Left forelimb (tissue), 1 donor: ENCODE measurements at places on chromosomes 16 and 17.

GRCh38 chr16:75621170-75621477 lies 2.0 kb downstream of the ADAT1 start:
- no peak for DNase-seq

GRCh38 chr16:14205666-14206065 lies 134.5 kb downstream of the MRTFB start:
- DNase-seq = no peak

DNA sequence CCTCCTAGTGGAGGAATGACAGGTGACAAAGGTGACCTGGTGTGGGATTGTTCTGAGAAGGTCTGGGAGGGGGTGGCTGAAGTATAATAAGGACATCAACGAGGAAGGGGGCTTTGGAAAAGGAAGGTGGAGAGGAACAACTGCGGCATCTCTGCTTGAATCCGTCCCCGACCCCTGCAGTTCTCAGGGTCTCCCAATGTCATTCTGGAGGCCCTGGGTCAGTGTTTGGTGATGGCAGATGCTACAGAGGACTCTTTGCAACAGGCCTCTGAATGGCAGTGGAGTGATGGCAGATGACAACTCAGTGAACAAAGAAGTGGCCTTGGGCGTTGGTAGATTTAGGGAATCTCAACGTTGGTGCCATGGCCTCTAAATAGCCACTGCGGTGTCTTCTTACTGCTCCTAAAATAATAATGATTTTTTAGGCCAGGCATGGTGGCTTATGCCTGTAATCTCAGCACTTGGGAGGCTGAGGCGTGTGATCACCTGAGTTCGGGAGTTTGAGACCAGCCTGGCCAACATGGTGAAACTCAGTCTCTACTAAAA lies 1.3 kb downstream of the ENGASE start:
- no peak for DNase-seq

- DNase-seq = no peak
Measured at GRCh38 chr17:81727324-81728031, 15.4 kb downstream of the SLC25A10 start.

- no peak for DNase-seq
Measured at GRCh38 chr17:34610506-34610905, 31.1 kb downstream of the TMEM132E start.

GRCh38 chr16:85568519-85568918 lies 44.6 kb upstream of the GSE1 start:
- no peak for DNase-seq

- DNase-seq = no peak
Measured at GRCh38 chr17:17325228-17325627, 22.1 kb downstream of the NT5M start.

- no peak for DNase-seq
Measured at GRCh38 chr17:17275971-17276370, 5.1 kb downstream of the COPS3 start.

DNA sequence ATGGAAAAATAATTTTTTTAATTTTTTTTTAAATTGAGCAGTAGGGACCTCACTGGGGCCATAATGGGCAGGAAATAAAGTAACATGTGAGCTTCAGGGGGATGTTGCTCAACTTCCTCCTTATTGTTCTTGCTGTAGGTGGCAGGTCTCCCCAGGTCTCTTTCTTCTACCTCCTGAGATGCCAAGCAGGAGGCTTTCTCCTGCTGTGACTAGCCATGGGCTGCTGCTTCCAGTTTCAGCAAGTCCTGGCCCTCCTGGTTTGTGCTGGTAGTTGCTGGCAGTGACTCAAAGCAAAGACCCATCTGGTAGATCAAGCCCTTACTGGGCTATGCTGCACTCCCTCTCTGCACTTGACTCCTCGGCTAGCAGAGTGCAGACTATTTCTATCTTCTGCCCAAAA lies 2.3 kb downstream of the DPEP2NB start:
- no peak for DNase-seq

DNA sequence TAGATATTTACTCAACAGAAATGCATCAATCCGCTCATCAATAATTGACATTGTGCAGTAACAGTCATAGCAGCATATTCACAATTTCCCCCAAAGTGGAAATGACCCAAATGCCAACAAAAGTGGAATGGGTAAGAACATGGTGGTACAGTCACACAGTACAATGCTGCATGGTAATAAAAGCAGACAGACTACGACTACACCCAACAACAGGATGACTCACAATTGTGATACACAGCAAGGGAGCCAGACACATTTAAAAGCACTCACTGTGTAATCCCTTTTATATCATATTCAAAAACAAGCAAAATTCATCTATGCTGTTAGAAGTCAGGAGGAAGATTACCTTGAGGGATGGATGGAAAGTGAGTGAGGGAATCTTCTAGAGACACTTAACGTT lies 76.5 kb upstream of the NUDT7 start:
- DNase-seq = no peak

- DNase-seq = peak; percentile 63
Measured at GRCh38 chr16:67248401-67249177, at the start of gene SLC9A5. Gene SLC9A5, plus strand, starts transcription at chr16:67248979. Its CDS starts 36 bp downstream, at chr16:67249015.

- no peak for DNase-seq
Measured at GRCh38 chr16:54545854-54546511, 259.4 kb upstream of the IRX3 start.

DNA sequence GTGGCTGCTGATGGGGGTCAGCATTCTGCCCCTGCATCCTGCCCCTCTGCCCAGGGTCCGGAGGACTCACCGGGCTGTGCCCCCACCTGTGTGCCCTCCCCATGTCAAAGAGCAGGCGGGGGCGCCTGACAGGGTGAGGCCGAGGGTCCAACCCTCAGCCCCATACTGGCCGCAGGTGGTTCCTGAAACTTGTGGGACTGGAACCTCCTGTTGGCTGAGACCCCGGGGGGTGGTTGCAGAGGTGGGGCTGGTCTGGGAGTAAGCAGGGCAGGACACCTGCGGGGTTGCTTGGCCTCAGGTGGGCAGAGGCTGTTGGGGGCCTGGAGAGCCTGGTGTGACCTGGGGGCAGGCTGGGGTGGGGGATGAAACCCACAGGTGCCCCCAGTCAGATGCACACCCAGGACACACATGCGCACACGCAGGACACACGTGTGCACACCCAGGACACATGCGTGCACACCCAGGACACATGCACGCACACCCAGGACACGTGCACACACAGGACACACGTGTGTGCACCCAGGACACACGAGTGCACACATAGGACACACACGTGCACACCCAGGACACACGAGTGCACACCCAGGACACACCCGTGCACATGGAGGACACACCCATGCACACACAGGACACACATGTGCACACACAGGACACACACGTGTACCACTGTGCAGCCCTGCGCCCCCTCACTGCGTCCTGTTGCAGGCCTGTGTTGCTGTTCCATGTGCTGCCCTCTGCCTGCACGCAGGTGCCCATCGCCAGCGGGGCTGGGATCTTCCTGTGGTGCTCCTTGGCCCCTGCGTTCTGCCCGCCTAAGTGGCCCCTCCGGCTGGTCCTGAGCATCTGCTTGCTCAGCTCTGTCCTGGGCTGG lies 31.4 kb downstream of the SOX8 start:
- no peak for DNase-seq

- no peak for DNase-seq
Measured at GRCh38 chr16:2181952-2182351, 14.5 kb downstream of the CASKIN1 start.

- DNase-seq = no peak
Measured at GRCh38 chr16:81956213-81956948, 54.9 kb downstream of the SDR42E1 start.

GRCh38 chr17:30379903-30380381 lies 1.2 kb downstream of the CPD start:
- DNase-seq = no peak

- no peak for DNase-seq
Measured at GRCh38 chr16:29727452-29727851, 18.3 kb downstream of the C16orf54 start.

- no peak for DNase-seq
Measured at GRCh38 chr16:31536804-31537361, 9.2 kb downstream of the AHSP start.

- no peak for DNase-seq
Measured at GRCh38 chr17:47087093-47087492, 102.0 kb downstream of the CDC27 start.

DNA sequence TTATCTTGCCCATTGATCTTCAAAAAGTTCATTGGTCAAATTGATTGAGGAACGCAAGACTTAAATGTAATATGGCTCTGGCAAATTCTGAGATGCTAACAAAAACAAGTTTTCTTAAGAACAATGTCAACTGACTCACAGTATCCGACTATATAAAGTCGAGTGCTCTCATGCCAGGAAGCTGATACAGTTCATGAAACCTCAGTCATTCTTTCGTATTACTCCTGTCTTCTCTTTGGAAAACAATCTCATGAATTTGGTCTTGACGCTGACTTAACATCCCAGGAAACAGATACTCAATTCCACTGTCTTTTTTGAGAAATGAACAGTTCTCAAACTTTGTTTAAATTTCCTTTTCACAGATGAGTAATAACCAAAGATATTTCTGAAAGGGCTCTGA lies 704.9 kb downstream of the MAF start:
- DNase-seq = no peak

DNA sequence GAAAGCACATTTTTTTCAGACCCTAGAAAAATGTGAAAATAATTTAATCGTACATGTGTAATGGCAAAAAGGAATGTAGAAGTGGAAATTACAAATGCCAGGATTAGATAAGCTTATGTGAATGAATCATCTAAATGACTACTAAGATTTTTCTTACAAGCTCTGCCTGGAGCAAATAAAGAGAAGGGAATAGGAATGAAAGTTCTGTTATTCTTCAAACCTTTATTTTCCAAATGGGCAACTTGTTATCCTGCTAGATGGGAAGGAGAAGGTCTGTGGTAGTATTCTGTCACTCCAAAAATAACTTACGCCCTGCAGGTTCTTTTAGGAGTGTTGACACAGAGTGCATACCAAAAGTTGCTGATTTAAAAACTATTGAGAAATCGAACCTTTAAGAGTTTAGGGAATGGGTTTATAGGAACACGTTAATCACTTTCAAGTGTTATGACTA lies 9.7 kb downstream of the CTCF start:
- DNase-seq = no peak

- no peak for DNase-seq
Measured at GRCh38 chr16:64167936-64168335, 953.9 kb downstream of the CDH11 start.

DNA sequence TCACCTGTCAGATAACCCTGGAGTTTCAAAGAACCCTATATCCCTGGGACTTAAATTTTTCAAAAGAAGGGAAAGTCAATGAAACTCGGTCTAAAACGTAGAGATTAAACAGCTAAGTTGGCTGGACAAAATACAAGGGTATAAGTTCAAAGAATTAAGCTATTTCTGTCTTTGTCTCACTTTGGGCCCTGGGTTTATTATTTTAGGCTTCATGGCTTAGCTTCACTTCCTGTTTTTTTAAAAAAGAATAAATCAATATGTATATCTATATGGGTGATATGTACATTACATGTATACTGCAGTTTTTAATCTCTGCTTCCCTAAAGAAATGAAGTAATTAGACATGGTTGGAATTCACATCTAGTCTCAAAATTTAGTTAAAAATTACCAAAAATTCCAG lies 132.3 kb downstream of the TRIM37 start:
- no peak for DNase-seq

GRCh38 chr16:50093607-50094539 lies 28.1 kb downstream of the HEATR3 start:
- no peak for DNase-seq

GRCh38 chr16:88920618-88921590 lies 54.4 kb upstream of the PABPN1L start:
- DNase-seq = peak; percentile 86

DNA sequence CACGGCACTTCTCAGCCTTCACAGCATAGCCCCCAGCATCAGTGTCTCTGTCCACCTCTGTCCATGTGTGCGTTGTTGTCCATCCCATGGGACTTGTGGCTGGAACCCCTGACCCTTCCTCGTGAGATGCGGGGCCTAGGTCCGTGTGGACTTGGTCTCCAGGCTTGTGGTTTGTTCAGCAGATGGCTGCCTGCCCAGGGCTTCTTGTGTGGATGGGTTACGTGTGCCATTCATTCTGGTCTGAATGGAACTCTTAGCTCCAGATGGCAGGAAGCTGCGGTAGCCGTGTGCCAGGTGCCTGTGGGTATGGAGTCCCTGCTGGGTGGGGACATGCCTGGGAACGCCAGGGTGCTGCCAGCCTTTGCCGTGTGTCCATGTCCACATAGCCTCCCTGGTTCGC lies 31.7 kb upstream of the NUDT16L1 start:
- no peak for DNase-seq

- DNase-seq = peak; percentile 55
Measured at GRCh38 chr17:38738007-38738662, 8.0 kb downstream of the CISD3 start.

- DNase-seq = no peak
Measured at GRCh38 chr17:71444078-71444477, 676.7 kb upstream of the SOX9 start.

DNA sequence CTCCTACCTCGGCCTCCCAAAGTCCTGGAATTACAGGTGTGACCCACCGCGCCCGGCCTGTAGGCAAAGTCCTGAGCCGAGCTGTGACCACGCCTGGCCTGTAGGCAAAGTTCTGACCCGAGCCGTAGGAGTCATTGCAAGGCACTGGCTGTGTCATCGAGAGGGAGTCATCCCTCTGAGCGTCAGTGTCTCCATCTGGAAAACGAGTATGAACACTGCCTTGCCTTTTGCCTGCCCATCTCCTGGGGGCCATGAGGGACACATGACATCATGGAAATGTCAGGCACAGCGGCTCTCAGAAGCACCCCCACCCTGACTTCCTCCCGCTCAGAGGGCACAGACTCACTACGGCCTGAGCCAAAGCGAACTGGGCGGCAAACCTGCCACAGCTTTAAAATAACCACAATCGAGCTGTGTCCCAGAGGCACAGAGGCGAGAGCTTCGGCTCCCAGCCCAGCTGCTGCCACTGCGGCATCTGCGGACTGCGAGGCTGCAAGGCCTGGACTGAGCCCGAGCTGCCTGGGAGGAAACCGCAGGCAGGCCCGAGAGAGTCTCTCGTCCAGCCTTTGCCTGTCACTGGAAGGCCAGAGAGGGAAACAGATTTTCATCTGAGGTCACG lies 50.8 kb downstream of the RPH3AL start:
- no peak for DNase-seq

GRCh38 chr16:16143038-16143763 lies 80.1 kb downstream of the ABCC6 start:
- no peak for DNase-seq

- no peak for DNase-seq
Measured at GRCh38 chr16:85602402-85603202, 10.5 kb upstream of the GSE1 start.

DNA sequence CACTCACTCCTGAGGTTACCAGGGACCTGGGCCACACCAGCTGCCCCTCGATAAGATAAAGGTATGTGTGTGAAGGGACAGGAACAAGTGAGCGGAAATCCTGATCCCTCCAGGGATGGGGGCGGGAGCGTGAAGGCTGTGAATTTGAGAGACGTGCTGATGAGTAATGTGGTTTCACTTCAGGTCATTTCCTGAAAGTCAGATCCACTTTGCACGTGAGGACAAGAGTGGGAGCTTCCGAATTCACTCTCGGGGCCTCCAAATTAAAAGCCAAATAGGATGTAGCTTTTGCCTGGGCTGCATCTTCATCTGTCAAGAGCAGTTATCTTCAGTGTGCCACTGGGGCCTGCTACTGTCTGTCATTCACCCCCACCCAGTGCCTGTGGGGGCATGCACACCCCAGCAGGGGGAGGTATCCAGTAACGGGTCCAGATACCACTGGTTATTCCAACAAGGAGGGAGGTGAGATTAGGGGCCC lies 87.4 kb upstream of the LHX1 start:
- DNase-seq = no peak
